ENCODE measurements at places on chromosomes 5 and 9.

GRCh38 chr5:57410374-57411320 lies 72.0 kb downstream of the ACTBL2 start:
- DNase-seq, result no peak

GRCh38 chr5:180494510-180495181 lies 467 bp downstream of the CNOT6 start:
- DNase-seq, result no peak

GRCh38 chr5:169384661-169385060 lies 83.7 kb upstream of the SLIT3 start:
- DNase-seq, result no peak

DNA sequence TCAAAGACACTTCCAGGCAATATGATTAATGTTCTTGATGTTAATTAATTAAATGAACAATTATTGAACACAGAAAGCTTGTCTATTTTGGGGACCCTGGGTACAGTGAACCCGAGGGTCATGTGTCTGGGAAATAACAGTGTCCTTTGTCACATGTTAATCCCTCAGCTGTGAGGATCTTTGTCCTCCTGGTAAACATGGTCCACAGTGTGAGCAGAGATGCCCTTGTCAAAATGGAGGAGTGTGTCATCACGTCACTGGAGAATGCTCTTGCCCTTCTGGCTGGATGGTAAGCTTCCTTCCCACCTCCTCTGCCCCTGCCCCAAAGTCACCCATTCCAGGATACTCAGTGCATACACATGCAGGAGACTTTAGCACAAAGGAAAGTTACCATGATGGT lies 107.9 kb downstream of the MEGF10 start:
- no peak for DNase-seq

DNA sequence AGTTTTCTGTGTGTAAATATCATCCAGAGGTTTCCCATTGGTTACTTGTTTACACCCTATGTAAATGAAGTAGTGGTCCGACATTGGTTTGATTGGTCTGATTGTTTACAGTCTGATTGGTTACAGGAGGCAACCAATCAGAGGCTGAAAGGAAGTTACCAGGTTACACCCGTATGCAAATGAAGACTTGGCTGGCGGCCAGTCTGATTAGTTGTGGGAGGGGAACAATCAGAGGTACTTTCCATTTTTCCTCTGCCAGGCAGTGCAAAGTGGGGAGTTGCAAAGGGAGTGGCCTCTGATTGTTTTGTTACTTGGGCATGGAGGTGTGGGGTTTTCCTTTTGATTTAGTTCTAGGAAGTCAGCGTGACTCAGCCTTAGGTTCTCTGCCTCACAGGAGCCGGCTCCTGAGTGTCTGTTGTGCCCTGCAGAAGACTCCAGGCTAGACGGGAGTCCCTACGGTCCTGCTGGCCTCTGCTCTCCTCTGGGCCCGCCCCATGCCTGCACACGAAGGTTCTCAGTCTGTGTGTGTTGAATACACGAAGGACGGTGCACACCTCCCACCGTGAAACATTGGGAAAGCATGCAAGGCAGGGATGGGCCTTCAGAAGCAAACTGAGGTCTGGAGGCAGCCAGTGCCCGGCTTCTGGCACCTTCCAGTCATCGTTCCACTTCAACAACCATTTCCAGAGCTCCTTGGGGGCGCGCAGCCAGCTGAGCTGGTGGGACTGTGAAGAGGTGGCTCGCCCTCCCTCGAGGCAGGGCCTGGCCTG lies 42.9 kb downstream of the OLFM1 start:
- DNase-seq, result no peak

DNA sequence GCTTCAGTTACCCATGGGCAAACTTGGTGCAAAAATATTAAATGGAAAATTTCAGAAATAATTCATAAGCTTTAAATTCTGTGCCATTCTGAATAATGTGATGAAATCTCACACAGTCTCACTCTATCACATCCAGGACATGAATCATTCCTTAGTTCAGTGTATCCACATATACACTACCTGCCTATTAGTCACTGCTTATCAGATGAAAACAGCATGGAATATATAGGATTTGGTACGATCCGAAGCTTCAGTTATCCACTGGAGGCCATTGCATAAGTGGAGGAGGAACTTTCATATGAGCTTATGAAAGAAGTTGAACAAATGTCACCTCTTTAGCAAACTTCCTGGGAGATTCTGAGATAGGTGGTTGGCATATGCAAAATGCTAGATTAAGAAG lies 64.2 kb downstream of the GAPVD1 start:
- DNase-seq, result no peak

DNA sequence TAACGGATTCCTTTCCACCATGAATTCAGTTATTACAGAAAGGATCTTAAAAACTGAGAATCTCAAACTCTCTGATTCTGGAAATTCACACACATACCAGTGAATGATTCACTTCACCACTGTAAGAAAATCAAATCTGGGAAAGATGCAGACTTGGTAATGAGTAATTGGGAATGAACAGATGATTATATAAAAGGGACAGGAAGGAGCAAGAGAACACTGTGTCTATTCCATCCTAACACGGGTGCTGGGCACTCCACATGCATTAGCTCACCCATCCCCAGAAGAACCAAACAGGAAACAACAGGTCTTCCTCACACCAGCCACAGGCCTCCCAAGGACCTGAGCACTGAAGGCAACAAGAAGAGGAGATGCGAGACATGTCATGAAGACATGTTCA lies 74.8 kb upstream of the ZNF622 start:
- DNase-seq, result no peak

DNA sequence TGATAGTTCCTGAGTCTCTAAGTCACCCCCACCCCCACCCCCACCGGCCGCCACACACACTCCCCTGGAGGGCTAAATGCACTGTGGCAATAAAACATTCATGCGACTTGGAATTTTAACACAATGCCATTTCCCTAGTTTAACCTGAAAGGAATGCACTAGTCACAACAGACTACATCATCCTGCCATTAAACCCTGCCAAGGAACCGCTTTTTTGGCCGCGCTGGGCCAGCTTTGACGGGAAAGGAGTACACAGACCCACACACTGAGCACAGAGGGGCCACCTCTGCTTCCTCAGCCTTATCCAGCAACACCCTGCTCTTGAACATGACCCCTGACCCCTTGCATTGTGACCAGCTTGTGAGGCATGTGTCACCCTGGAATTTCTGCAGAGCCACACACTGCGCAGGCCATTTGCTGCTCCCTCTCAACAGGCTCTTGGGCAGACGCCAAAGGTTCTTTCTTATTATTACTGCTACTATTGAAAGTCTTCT lies 165.3 kb downstream of the BNC2 start:
- DNase-seq, result no peak

- no peak for DNase-seq
Observed at GRCh38 chr9:129324808-129325502, 146.9 kb upstream of the IER5L start.

- DNase-seq, result no peak
Observed at GRCh38 chr5:89471541-89471940, 588.6 kb upstream of the MEF2C start.

DNA sequence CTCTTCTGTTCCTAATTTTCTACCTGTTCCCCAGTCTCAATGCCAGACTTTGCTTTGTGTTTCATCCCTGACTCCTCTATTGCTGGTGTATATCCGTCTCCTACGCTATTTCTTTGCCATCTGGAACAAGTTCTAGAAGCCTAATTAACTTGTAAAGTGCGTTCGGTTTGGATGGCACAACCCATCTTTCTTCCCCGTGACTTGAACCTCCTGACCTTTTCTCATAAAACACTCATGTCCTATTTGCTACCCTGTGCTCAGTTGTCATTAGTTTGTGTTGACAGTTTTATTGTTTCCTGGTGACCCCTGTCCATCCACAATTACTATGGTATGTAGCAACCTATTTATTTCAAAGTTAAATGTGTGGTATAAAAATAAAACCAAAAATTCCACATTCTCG lies 323.5 kb downstream of the TLE4 start:
- DNase-seq, result no peak

DNA sequence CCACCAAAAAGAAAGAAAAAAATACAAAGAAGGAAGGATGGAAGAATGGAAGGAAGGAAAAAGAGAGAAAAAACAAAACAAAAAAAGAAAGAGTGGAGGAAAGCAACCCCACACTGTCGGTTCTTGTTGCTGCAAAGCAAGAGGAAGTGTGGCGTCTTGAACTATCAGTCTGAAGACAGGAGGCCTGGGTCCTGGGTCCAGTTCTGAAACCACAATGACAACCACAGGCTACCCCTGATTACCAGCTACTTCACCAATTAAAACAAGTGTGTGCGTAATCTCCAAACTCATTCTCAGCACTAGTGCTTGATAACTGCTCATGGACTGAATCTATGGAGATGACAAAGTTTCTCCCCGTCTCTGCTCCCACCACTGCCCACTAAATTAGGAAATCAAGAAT lies 93.7 kb downstream of the RASEF start:
- no peak for DNase-seq

DNA sequence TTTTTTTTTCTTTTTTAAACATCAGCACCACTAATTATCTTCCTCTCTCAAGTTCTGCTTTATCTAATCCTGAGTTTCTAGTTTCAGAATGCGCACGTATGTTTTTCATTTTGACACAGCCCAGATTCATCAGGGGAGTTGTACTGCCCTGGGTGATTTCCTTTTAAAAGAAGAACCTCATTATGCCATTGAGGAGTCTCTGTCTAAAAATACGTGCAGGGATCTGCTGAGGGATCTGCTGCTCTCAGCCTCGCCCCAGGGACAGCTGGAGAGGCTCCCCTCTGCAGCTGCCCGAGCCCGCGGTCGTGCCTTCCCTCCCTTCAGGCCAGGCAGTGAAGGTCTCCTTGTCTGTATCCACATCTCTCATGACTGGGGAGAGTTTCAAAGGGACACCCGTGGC lies 273.1 kb downstream of the ARHGEF28 start:
- DNase-seq, result no peak

DNA sequence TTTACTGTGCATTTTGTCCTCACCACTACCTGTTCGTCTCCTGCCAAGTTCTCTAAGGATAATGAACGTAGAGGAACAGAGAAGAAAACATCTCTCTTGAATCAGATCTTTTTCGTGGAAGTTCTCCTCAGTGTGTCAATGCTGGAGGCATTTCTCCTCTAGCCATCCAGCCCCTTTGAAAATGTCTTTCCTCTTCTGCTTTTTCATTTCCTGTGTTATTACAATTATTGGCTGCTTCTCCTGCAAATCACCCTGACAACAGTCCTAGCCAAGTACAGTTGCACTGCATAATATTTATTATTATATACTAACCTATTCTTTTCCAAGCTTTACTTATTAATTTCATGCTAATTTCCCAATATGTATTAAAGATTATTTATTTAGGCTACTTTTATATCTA lies 61.8 kb upstream of the TRPM3 start:
- DNase-seq, result no peak

GRCh38 chr5:81726297-81726696 lies 24.6 kb downstream of the SSBP2 start:
- DNase-seq, result no peak

DNA sequence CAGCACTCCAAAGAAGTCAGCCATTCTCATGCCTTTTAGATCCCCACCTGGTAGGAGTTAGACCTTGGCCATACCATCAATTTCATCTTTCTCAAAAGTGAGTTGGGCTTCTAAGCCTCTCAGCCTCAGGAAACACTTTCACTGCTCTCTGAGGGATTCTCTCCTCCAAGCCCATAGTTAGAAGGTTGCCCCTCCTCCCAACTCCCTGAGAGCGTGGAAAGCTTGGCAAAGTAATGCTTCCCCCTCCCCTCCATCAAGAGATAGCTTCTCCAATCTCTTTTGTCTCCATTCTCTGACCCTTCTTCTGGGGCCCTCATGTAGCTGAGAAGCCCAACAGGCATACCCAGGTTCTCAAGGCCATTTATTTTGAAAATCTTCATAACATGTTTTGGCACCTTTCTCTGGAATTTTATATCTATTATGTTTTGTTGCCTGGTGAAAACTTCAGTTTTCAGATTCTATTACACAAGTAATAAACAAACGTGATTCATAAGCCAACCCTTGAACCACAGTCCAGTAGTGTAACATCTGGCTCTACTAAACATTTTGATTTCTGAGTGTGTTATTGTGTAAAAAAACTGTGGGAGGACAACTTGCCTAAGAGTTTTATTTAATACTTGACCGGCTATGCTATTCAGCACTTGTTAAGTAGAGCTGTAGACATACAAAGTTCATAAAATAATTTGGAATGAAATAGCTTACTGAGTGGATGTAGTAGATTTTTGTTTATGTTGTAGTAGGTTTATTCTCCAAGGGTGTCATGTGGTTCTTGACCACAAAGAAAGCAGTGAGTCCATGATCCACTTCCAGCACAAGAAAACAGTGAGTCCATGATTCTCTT lies 17.1 kb downstream of the LVRN start:
- DNase-seq, result no peak

DNA sequence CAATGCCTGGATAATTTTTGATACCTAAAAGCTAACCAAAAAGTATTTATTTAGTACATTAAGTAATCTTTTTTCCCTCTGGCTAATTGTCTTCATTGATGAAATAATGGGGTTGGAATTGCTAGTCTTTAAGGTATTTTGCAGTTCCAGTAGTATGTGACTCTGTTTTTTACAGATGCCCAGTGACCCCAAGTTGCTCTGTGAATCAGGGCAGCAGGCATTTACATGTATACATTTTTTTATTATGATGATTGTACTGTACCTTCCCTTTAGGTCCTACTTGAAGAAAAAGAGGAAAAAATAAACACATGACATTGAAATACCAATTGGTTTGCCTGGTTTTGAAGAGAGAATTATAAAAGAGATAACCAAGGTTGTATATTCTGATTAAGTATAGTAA lies 385.5 kb downstream of the ADGRV1 start:
- DNase-seq, result no peak

DNA sequence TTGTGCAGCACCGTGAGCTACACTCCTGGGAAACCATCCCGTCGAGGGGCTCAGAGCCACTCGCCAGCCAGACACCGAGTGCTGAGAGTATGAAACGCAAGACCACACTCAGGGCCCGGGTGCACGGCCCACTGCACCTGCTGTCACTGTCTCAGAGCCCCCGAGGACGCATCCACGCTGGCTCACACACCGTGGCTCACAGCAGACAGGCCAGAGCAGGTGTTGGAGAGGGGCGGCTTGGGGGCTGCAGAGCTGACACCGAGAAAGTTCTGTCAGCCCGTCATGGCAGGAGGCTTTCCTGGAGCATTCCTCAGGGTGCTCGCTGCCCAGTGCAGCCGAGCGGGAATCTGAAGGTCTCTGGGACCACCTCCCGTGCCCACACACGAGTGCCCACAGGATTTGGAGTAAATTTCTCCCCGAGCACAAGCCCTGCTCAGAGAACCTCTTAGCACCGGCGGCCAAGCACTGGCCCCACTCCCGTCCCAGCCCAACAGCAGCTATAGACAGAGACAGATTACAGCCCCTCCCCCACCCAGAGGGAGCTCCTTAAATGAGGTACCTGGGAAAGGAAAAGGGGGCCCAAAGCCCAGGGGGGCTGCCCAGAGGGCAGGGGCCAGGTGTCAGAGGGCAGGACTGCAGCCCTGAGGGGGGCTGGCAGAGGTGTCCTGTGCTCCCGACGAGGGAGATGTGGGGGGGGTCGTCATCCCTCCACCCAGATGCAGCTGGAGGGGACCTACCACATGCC lies 56.0 kb upstream of the SARDH start:
- DNase-seq, result no peak

- no peak for DNase-seq
Observed at GRCh38 chr9:76166526-76166925, 227.7 kb downstream of the RFK start.

- no peak for DNase-seq
Observed at GRCh38 chr5:101520417-101520816, 617.3 kb upstream of the ST8SIA4 start.
